Jurkat, Clone E6-1 (cell line): ENCODE measurements at places on chromosomes 16 and 17.

DNA sequence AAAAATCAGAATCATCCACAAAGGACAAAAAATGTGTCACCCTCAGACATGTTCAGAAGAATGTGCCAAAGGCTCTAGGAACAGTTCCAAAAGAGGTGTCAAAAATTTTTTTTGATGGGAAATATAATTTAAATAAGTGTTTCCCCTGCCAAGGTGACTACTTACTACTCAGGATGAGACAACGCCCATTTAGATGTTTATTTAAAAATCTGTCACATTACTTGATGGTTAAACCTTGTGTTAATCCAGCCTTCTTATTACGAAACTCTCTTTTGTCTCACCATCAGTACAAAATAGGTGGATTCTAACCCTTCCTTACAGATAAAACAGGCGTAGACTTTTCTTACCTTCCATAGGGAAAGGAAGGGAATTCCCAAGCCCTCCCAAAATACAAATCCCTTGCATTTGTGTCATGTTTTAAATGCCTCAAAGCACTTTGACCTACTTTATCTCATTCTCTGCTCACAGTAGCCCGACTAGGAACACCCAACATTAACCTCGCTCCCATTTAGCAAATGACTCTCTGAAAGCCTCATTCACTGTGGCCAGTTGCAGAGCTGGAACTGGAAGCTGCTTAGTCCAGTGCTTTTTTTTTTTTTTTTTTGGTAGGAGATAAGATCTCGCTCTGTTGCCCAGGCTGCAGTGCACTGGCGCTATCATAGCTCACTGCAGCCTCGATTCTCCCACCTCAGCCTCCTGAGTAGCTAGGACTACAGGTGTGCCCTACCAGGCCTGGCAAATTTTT is 5.8 kb upstream of the GNA13 start:
- DNase-seq = no peak

DNA sequence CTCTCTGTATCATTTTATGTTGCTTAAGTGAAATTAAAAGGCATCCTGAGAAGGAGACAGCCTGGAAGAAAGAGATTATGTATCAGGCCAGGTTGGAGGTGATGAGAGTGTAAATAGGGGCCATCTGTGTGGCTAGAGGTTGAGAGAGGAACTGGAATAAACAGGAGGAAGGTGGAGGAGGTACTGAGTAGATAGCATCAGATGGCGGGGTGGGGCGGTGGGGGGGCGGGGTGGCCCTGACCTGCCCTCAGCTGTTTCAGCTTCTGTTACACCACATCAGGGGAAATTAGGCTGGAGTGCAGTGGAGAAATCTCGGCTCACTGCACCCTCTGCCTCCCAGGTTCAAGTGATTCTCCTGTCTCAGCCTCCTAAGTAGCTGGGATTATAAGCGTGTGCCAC is 6.9 kb upstream of the KCNG4 start:
- no peak for DNase-seq

- peak; percentile 94 for DNase-seq
Measured at GRCh38 chr17:8186787-8187516, 3.0 kb downstream of the BORCS6 start.

DNA sequence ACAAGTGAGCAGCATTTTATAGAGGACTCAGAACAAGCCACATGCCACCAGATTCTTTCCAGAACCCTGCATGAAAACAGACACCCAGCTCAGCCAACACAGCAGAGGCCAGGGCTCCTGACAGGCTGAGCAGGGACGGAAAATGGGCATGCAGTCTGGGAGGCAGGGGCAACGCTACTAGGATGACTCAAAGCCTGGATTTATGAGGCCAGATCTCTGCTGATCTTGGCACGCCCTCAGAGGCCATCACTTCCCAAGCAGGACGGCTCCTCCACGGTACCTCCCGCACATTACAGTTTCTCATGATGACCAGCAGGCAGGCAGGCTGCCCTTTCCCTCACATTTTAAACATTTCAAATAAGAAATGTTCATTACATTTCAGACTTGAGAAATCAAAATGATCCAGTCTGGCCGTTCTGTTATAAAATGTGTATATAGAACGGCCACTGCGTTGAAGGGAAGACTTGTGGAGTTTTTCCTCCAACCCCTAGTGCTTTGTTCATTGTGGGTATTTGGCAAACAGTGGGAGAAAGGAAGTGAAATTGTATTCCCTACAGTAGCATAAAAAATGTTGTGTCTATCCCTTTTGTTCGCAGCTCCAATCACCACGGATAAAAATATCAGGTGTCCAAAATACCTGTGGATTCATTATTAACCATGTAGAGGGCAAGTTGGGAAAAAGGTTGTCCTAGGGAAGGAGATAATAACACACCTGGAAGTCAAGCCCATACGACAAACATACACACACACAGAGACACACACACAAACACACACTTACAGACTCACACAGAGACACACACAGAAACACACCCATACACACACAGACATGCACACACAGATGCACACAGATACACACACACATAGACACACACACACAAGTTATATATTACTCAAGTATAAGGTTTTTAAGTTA is 64.8 kb upstream of the ADAMTS18 start:
- DNase-seq = no peak

GRCh38 chr17:56548661-56549060 is 44.8 kb upstream of the NOG start:
- DNase-seq = no peak

DNA sequence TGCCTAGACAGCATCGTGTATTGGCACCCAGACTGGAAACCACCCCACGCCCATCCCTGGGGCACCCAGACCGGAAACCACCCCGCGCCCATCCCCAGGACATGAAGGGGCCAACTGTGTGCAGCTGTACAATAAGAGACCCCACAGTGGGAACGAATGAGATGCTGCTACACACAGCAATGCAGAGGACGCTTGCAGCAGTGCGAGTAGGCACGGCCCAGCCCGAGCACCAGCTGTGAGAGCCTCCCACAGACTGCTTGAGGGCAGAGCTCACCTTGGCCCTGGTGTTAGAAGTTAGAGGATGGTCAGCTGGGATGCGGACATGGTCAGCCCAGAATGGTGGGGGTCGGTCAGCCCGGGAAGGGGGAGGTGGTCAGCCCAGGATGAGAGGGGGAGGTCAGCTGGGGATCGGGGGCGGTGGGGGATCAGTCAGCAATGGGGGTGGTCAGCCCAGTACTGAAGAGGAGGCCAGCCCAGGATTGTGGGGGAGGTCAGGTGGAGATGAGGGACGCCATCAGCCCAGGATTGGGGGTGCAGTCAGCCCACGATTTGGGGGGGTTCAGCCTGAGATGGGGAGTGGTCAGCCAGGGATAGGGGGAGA is 340.0 kb downstream of the C16orf95 start:
- no peak for DNase-seq

DNA sequence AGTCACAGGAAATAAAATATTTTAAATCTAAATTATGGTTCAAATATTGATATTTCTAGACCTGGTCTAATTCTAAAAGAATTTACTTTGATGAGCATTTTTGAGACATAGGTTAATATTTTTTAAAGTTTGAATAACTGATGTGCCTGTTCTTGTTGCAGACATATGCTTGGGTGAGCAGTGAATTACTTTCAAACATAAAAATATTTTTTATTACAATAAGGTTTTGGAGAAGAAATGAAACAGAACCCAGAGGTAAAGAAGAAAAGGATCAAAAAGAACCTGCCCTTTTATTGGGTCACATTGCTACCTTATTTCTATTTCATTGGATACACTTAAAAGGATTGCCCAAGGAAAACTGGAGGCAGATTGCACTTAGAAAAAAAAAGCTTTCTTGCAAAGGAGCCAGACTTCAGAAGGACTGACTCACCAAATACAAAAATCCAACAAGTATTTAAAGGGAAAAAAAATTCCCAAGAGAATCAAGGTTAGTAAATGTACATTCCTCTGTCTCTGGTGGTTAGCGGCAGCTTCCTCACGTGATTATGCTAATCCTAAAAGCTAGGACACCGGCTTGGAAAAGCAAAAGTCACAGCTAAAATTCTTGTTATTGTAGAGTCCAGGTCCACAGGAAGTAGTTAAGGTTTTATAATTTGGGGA is 18.5 kb downstream of the ENPP7 start:
- no peak for DNase-seq

GRCh38 chr17:16446338-16446983 is 31.1 kb downstream of the TRPV2 start:
- DNase-seq = no peak

DNA sequence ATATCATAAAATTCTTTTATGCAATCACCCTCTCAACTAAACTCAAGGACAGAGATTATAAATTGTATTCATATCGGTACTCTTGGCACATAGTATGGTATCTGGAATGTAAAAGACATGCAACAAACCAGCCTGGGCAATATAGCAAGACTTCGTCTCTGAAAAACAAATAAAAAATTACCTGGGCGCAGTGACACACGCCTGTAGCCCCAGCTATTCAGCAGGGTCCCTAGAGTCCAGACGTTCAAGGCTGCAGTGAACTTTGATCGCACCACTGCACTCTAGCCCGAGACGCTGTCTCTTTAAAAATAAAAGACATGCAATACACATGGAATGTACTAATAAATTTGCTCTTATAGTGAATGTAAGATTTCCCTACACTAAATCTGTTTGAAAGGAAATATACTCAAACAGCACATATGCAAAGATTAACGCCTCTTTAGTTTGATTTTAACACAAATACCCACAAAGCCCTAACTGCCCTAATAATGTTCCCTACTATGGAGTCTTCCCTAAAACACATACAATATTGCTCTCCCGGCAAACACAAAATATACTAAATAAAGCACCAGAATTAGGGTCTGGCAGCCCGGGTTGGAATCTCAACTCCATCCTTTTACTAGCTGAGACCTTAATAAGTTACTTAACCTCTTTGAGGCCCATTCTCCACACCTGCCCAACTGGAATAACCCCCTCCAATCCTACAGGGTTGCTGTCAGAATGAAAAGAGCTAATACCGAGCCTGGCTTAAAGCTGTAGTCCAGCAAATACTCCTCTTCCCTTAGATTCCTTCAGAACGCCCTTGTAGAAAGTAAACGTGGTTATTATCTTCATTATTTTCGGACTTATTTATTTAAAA is 1.2 kb downstream of the ABCA5 start:
- no peak for DNase-seq

GRCh38 chr16:11562411-11562810 is 24.3 kb downstream of the LITAF start:
- no peak for DNase-seq

DNA sequence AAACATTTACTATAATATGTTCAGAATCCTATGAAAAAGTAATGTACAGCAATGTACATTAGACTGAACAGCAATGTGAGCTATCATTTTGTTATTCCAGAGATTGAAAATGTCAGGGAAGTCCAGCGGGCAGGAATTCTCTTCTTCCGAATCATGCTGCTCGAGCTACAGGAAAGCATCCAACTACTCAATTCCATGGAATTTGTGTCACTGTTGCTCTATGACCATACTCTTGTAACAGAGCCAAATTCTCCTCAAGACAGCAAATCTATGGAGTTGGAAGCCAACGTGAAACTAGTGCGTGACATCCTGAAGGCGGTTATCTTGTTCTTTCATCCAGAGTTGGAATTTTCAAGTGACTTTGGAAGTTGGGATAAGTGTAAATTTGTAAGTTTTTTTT is 24.8 kb upstream of the NSRP1 start:
- DNase-seq = no peak

DNA sequence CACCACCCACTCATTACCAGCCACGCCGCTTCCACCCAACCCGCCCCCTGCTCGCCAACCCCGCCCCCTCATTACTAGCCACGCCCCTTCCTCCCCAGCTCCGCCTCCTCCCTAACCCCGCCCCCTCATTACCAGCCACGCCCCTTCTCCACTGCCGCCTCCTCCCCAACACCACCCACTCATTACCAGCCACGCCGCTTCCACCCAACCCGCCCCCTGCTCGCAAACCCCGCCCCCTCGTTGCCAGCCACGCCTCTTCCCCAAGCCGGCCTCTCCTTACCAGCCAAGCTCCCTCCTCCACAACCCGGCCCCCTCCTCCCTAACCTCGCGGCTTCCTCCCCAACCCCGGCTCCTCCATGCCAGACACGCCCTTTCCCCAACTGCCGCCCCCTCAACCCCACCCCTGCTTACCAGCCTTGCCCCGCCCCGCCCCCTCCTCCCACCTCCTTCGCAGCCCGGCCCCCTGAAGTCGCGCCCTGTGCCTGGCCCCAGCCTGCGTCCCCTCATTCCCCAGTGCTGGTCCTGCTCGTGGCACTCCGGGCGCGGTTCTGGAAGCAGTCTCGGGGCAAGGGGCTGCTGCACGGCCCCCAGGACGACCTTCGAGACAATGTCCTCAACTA is 7.3 kb downstream of the SLC22A31 start:
- DNase-seq = peak; percentile 89

DNA sequence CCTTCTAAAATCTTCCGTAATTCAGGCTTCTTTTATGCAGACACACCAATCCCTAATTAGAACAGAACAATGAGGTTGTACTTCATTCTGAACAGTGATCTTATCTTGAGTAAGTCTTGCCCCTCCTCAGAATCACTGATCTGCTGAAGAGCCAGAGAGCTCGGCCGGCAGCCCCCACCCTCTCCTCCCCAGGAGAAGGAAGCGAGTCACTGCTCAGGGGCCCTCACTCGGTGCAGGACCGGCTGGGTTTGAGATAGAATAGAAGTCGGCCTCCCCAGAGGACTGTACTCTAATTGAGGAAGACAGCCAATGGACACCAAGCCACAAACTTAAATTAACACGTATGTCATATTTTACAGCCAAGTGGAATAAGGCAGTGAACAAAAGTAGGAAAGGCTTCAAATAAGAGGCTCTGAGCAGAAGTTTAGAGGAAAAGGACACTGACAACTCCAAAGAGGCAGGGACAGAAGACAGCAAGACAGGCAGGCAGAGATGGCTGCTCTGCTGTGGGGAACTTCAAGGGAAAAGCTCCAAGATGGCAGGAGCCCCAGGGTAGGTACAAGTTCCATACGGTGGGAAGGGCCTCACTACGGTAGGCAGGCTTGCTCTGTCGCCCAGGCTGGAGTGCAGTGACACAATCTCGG is 18.6 kb downstream of the CREBBP start:
- DNase-seq = no peak

DNA sequence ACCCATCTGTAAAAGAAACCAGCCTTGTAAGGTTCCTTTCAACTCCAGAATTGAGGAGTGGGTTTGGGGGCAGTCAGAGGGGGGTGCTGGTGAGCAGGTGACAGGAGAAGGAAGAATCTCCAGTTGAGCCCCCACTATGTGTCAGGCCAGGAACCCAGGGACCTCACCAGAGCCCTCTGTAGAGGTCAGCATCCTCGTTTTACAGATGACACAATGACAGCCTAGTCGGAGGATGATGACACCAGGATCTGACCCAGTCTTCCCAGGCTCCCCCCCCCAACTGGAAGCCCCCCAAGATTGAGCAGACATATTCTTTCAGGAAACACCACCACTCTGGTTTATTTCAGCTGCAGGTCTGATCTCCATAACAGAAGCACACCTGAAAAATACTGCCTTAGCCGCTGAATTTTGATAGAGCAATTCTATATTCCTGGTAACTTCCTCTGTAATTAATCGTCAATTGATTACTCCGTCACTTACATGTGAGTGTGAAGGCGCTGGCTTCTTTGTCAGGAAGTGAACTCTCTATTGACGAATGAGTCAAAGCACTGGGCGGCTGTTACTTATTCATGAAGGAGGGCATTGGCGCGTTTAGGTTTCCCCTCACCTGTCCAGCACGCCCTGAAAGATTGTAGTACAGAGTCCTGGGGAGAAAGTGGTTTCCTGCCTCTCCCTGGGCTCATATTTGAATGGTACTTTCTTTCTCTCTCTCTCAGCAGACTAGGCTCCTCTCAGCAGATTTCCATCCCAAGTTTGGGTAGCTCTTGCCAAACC is 21.2 kb downstream of the SOCS3 start:
- DNase-seq = no peak
